ENCODE measurements at places on chromosomes 12 and 14.
A peak's percentile ranks its signal among the peaks of the same experiment; 100 is the strongest.

DNA sequence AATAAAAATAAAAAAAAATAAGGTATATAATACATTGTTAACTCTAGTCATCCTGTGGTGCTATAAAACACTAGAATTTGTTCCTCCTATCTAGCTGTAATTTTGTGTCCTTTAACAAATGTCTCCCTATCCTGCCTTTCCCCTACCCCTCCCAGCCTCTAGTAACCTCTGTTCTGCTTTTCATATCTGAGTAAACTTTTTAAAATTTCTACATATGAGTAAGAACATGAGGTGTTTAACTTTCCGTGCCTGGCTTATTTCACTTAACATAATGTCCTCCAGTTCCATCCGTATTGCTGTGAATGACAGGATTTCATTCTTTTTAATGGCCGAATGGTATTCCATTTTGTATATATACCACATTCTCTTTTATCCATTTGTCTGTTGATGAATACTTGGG, 71.3 kb upstream of the GNG2 start:
- DNase-seq, result no peak

DNA sequence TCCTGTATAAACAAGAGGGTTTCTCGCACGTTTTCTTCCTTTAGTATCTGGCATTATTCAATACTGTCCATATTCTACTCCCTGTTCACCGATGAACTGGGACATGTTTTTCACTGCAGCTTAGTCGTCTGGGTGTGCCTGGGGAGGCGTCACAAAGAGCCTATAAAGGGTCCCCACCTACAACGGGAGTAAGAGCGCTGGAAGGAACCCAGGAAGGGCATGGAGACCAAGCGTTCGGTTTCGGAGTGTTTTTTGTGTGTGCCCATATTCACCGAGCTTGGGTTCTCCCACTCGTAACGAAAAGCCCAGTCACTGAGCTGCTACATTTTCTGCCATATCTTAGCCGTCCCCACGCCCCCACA, 592 bp upstream of the USP15 start:
- no peak for DNase-seq

- peak; percentile 65 for DNase-seq
These were observed 13.3 kb downstream of the IL22 start for GRCh38 chr12:68240079-68240478.

DNA sequence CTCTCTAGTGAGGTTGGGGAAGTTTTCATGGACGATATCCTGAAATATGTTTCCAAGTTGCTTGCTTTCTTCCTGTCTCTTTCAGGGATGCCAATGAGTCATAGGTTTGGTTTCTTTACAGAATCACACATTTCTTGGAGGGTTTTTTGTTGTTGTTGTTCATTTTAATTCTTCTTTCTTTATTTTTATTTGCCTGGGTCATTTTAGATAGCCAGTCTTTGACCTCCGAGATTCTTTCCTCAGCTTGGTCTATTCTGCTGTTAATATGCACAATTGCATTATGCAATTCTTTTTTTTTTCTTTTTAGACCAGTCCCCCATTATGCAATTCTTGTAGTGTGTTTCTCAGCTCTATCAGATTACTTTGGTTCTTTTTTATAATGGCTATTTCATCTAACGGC, 338.9 kb downstream of the AEBP2 start:
- DNase-seq, result no peak

DNA sequence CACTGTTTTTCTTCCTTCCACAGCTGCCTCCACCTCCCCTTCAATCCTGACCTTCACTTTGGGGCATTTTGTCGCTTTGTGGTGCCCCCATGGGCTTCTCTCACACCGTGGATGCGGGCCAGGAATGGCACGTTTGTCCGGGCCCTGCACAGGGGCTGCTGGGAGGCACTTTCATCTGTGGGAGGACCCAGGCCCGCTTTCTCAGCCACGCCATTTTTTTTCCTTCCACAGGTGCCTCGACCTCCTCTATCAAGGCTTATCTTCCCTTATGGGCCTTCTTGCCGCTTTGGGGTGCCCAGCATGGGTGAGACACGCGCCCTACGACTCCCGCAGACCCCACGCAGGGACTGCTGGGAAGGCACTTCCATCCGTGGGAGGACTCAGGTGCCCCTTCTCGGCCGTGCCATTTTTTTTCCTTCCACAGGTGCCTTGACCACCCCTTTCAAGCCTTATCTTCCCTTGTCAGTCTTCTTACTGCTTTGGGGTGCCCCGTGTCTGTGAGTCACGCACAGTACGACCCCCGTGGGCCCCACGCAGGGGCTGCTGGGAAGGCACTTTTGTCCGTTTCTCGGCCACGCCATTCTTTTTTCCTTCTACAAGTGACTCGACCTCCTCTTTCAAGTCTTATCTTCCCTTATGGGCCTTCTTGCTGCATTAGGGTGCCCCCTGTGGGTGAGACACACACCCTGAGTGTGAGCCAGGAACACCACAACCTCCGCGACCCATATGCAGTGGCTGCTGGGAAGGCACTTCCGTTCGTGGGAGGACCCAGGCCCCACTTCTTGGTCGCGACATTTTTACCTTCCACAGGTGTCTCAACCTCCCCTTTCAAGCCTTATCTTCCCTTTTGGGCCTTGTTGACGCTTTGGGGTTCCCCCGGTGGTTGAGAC, 270.7 kb downstream of the ALG10 start:
- no peak for DNase-seq

GRCh38 chr14:52059649-52060048, 9.2 kb downstream of the NID2 start:
- no peak for DNase-seq

DNA sequence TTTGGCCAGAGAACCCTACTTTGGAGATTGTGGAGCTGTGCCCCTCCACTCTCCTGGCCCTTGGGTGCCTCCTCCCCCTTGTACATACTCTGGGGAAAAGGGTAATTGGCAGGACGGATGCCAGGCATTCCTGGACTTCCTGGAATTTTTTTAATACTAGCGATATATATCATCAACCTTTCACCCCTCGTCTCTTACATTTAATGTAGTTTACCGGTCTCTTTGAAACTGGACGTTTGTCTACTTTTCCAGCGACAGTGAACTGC, 767 bp upstream of the CRY1 start:
- no peak for DNase-seq
